ENCODE measurements at places on chromosomes 1 and 21.

GRCh38 chr1:210790196-210790595, 343.8 kb downstream of the KCNH1 start:
- no peak for DNase-seq

DNA sequence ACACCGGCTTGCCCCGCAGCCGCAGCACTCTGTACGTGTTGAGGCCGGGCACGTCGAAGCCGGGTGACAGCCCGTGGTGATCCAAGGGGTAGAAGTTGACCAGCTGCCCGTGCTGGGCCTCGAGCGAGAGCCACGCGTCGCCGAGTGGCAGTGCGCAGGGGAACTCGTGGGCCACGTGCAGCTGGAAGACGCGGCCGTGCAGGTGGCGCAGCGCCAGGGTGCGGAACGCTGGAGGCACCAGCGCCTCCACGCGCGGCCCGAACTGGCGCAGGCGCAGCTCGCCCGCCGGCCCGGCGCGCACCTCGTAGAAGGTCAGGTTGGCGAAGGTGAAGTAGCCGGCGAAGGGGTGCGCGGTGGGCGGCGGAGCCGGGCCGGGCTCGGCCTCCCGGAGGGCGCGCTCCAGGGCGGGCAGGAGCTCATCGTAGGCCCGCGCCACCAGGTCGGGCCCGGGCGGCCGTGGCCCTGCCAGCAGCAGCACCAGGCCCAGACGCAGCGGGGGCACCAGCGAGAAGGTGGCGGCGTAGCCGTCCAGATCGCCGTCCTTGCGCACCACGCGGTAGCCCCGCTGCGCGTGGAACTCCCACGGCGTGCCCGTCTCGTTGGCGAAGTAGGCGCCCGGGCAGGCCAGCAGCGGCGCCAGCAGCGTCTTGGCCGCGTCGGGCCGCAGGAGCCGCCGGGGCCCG, 19.5 kb downstream of the LACTBL1 start:
- no peak for DNase-seq

DNA sequence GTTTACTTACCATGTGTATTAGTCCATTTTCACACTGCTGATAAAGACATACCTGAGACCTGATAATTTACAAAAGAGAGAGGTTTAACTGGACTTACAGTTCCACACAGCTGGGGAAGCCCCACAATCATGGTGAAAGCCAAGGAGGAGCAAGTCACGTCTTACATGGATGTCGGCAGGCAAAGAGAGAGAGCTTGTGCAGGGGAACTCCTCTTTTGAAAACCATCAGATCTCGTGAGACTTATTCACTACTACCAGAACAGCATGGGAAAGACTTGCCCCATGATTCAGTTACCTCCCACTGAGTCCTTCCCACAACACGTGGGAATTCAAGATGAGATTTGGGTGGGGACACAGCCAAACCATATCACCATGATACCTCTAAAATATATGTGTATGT, 39.3 kb upstream of the ERRFI1 start:
- no peak for DNase-seq

- DNase-seq, result no peak
These were observed 987 bp downstream of the GPR137B start for GRCh38 chr1:236143104-236143948.

GRCh38 chr1:119674835-119675289, 26.8 kb upstream of the ZNF697 start:
- DNase-seq, result no peak

GRCh38 chr1:236677641-236678235, 8.6 kb upstream of the ACTN2 start:
- no peak for DNase-seq

DNA sequence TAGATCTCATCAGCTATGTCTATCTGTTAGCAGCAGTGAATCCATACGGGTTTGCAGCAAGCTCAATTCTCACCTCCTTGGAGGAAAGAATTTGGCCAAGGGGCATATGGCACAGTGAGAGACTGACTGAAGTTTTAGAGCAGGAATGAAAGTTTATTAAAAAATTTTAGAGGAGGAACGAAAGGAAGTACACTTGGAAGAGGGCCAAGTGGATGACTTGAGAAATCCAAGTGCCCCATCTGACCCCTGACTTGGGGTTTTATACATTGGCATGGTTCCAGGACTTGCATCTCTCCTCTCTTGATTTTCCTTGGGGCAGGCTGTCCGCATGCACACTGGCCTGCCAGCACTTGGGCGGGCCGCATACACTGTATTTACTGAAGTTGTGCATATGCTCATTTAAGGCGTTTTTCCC, 9.2 kb upstream of the OSBPL9 start:
- DNase-seq, result no peak

DNA sequence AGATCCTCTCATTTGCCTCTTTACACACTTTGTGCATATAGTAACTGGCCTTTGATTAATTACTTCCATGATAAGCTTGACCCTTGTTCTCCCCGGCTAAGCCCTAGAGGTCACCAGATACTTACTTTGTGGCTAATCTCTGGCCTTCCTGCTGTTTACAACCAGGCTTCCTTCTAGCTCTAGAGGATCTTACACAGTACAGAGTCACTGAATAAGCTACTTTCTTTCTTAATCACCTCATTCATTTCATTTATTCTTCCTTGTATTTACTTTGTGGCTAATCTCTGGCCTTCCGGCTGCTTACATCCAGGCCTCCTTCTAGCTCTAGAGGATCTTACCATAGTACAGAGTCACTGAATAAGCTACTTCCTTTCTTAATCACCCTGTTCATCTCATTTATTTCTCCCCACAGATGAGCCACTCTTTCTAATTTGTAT, 144.3 kb upstream of the C1orf21 start:
- no peak for DNase-seq

- DNase-seq, result no peak
These were observed 72.6 kb downstream of the SNRPE start for GRCh38 chr1:203934027-203934426.

DNA sequence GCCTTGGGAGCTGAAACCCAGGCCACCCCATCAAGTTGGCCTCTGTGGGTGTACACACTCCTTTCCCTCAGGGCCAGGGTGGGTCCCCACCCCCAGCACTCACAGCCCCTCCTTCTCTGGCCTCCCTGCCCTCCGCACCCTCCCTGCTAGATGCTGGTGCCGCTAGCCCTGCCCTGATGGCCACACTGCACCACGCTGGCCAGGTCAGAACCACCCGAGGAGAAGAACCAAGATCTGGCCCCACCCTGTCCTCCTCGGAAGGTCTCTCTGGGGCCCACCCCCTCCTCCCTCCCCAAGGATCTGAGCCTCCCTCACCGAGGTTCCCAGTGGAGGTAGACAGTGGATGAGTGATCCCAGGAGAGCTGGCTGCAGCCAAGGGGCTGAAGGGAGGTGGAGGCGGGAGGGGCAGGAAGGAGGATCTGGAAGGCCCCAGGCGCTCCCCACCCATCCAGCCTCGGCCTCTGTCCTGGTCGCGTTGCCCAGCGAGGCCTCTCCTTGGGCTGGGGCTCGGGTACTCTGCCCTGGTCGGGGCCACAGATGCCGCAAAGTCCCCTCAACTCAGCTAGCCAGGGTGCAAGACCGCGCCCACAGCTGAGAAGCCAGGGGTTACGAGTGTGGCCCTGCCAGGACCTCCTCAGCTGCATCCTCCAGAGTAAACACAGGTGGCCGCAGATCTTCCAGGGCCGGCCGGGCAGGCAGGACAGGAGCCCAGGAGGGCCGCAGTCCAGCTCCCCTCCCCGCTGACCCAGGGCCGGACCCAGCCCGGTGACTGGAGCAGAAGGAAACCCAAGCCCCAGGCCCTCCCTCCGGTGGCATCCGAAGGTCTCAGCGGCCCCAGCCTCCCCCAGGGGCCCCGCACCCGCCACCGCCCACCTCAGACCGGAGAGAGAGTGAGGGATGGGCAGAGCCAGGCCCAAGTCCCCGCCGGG, 5.2 kb downstream of the B3GALT6 start:
- DNase-seq, result no peak

DNA sequence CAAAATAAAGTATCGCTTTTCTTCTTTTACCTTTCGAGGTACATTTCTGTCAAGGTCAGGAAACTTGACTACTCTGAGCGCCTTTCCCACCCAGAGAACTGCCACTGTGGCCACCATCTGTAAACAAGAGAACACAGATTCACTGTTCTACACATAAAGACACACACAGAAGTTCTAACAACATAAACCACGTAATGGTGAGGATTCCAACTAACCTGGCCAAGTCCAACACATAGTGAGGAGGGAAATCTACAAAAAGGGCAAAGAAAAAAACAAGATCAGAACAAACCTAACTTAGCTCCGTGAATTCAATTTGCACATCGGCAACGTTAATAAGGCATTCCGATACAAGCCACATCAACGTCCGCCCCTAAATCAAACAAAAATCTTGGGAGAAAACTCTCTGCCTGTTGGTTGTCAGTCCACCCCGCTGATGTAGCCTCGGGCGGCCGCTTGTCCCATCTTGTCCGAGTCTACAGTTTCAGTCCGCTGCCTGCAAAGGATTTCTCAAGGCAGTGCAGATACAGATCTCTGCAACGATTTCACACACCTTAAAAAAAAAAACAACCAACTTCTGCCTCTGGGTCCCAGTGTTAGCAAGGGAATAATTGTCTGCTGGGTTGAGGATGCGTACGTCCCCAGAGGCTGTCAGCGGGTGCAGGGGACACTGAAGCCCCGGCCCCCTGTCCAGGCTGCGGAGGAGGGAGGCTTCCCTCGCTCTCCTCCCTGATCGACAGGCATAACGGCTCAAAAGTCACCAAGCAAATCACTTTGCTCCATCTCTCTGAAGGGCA, 1.0 kb downstream of the SLC35D1 start:
- no peak for DNase-seq

DNA sequence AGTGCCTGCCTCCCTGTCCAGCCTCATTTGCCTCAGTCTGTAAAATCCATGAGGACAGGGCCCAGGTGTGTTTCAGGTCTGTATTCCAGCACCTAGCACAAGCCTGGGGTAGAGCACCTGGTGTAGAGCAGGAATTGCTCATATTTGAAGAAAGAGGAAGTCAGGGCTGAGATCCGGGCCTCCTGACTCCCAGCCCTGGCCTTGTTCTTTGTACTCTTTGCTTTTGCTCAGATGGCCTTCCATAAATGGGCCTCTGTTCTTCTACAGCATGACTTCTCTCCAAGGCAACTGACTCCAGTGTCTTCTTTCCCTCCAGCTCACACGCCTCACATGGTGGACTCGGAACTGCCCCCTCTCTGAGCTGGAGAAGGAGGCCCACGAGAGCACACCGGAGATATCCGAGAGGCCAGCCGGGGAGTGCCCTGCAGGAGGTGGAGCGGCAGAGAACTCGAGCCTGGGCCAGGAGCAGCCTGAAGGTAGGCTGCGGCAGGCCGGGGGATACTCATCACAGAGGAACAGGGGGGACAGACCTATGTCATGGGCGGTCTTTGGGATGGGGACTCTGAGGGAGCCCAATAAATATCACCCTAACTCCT, 19.7 kb downstream of the SLC5A9 start:
- DNase-seq, result no peak

DNA sequence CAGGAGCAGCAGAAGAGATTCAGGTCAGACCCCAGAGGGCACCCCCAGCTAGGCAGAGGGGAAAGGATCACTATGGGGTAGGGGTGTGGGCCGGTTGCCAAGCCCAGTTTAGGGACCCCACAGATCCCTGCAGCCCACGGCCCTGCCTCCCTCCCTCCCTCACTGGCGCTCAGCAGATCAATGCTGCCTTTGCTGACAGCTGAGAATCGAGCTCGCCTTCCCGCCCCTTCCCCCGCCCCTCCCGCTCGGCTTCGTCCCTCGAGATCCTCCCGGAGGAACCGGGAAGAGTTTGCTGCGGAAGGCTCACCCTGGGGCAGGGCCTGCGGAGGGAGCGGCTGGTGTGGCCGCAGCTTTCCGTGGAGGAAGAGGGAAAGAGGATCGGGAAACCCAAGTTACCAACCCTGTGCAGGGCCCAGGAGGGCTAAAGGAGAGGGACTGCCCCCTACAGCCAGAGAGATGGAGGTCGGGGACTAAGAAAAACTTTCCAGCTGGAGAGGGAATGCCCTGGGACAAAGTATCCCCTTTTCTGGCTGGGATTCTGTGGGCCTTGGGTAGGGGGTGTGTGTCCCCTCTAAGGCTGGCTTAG, 1.1 kb upstream of the KCNQ4 start:
- DNase-seq, result no peak

DNA sequence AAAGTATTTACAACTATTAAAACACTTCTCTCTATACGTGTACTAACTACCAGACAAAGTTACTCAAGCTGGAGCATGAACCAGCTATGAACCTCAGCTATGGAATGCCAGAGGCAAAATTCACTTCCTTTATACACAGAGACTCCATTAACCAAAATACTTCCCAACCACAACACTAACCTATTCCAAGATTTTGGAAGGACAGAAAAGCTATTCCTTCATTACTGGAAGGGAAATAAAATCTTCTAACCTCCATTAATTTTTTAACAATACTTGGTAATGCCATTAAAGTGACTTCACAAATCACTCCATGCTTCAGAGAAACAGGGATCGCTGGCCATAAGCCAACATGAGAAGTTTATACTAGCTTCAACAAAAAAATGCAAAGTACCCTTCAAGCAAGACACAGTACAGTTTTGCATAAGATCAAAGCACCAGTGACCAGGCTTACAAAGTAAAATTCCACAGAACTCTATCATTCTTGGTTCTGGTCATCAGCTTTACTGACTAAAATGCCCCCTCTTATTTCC, 58.0 kb downstream of the PUM1 start:
- DNase-seq, result no peak

DNA sequence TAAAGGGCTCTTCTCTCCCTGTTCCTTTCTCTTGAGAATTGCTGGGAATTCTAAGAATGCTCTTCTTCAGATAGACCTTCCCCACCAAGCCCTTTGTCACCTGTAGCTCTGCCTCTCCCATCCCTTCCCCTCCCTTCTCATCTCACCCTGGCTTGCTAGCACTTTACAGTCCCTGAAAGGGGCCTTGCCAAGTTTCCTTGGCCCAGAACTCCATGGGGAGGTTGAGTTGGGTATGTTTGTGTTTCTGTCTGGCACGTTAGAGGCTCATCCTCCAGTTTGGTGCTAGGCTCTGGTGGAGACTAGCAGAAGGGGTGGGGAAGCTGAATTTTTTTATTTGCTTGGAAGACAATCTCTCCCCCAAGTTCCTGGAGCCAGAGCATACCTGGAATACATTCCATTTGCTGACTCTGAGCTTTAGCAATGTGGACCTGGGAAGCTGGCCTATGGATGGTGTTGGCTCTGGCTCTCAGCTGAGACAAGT, 4.9 kb downstream of the CGN start:
- DNase-seq, result no peak

GRCh38 chr1:245956225-245956624, 550.9 kb downstream of the SMYD3 start:
- no peak for DNase-seq

GRCh38 chr1:193740762-193741161, 554.3 kb upstream of the B3GALT2 start:
- no peak for DNase-seq

Measured in cortex of kidney (tissue), 1 donor.